Astrocyte of the cerebellum (primary cell): ENCODE measurements at places on chromosomes 5 and 9.

DNA sequence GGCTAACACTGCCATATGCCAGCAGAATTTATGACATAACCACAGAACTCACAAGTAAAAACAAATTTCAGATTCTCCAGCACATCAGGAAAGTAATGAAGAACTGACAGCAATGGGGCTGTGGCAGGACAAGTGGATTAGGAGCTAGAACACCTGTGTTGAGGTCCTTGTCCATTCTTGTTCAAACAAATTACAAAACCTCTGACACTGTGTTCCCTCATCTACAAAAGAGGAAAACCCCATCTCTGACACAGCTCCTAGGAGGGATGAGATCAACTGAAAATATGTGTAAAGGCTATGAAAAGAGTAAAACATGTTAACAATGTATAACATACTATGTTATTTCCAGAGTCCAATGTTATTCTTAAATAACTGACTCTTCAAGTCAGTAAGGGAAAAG is 23.5 kb downstream of the ELP1 start:
- no peak for DNase-seq

DNA sequence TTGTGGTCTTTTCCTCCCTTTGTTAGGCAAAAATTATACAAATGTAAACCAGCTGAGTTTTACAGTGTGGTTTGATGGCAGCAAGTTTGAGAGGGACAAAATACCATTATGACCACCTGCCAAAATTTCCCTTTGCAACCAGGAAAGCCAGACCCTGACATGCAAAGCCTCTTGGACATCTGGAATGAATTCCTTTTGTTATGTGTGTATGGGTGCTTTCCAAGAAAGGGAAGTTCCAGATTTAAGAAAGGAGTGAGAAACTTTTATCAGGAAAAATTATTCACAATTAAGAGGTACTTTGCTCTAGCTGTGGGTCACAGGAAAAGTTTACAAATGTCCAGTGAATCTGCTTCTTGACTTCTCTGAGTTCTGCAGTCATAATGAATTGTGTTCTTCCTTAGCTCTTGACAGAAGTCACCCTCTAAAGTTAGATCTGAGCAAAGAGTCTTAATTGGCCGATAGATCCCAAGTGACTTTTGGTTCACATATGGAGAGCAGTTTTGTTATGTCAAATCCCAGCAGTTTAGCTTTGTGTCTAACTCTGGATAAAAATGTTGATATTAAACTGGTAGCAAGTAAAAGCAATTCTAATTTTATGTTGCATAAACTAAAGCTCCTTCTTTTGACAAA is 295.9 kb upstream of the ZNF608 start:
- peak; percentile 66 for DNase-seq

GRCh38 chr5:112703866-112704820 is 33.5 kb upstream of the APC start:
- peak; percentile 38 for DNase-seq

DNA sequence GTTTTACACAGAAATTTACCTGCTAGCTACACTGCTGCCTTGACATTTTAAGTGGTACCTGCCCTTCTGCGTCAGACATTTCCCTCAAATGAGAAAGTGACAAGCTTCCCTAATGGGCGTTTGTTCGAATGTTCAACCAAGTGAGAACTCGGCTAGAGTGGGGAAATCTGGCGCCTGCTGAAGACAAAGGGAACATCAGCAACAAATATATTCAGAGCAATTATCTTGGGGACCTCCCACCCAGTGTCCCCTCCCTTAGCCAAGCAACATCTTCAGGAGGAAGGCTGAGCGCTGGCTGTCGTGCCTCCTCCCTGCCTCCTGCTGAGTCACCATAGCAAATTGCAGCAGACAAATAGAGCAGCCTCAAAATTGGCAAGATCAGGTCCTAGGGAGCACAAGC is 57.1 kb downstream of the MFAP3 start:
- DNase-seq: no peak

DNA sequence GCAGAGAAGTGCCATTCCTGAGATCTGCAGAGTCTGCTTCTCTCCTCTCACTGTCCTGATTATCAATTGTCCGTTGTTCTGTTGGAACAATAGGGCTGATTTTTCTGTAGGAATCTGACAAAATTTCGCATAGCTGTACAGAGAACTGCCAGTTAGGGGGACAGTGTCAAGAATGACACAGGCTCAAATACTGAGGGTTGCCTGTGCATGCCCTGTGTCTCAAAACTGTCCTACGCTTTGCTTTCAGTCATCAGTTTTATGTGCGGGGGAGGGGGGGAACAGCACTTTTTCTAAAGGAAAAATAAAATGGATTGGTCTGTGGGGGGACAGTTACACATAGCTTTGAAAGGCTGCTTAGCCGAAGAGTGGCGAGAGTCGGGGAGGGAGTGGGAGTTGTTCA is 248.6 kb downstream of the PDZD2 start:
- no peak for DNase-seq

GRCh38 chr9:75858497-75859092 is 31.9 kb upstream of the PCSK5 start:
- DNase-seq: no peak

- DNase-seq: no peak
Observed at GRCh38 chr5:56566374-56567249, 248.7 kb upstream of the MAP3K1 start.

DNA sequence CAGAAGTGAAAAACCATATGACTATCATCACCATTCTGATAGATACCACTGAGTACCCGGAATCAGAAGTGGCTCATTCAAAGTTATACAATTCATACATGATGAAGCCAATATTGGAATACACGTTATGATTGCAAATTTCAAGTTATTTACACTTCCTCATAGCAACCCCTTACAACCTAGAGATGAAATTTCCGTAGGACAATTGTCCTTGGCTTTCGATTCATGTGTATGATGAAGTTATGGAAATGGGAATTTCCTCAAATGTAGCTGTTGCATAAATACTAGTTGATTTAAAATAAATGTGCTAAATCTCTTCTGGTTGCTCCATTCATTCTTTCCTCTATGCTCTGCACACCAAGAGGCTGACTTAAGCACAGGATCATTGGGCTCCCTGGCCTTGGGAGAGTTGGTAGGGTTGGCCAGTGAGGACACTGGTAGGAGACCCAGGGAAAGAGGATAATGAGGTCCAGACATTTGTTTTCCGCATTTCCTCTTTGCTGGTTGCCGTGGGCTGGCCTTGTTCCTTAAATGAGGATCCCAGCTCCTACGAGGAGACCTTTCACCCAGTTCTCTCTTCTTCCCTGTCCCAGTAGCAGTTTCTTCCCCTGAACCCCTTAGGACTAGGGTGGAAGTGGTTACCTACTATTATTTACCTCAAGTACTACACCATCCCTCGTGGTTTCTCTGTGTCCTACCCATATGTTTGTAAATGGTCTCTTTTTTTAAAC is 90.3 kb downstream of the ZNF474 start:
- no peak for DNase-seq

DNA sequence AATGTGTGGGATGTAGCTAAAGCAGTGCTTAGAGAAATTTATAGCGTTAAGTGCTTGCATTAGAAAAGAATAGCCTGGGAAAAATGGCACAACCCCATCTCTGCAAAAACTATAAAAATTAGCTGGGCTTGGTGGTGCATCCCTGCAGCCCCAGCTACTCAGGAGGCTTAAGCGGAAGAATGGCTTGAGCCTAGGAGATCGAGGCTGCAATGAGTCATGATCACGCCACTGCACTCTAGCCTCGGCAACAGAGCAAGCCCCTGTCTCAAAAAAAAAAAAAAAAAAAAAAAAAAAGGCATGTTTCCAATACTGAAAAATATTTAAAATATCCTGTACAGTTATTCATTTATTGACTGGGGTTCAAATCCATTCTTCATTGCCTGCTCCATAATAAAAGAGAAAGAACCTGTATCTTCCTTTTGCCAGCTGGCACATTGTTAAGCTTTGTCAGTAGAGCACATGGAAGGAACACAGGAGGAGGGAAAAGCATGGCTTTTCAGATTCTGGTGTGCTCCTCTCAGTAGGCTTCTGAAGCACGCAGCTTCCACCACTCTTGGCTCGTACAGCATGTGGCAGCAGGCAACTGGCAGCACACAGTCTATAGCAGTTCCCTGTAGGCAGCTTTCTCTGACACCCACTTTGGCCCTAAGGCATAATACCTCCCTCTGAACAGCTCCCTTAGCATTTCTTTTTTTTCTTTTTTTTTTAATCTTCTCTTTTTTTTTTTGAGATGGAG is 73.5 kb downstream of the TRIM36 start:
- DNase-seq: no peak

DNA sequence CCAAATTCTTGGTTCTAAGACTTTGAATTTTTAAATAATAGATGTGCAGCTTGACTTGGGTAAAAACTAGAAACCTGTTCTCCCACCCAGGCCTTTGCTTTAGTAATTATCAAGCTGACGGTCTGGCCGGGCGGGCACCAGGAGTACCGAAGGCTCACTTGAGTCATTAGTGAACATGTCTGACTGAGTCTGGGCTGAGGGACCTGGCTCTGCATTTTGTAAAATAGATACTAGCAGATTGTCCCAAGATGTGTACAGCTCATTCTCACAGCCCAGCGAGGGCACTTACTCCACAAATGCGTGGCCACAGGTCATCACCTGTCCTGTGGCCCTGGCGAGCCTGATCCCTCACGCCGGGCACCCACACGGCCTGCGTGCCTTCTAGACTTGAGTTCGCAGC is 216.2 kb downstream of the FANCC start:
- DNase-seq: no peak

DNA sequence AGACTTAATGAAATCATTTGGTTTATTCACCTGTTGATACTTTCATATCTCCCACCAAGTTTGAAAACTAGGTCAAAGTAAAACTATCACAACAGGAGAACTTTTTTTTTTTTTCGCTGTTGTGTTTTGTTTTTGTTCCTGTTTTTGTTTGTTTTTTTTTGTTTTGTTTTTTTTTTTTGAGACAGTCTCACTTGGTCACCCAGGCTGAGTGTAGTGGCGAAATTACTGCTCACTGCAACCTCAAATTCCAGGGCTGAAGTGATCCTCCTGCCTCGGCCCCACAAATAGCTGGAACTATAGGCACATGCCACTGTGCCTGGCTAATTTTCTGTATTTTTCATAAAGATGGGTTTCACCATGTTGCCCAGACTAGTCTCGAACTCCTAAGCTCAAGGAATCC is 49.3 kb downstream of the MLLT3 start:
- DNase-seq: no peak

DNA sequence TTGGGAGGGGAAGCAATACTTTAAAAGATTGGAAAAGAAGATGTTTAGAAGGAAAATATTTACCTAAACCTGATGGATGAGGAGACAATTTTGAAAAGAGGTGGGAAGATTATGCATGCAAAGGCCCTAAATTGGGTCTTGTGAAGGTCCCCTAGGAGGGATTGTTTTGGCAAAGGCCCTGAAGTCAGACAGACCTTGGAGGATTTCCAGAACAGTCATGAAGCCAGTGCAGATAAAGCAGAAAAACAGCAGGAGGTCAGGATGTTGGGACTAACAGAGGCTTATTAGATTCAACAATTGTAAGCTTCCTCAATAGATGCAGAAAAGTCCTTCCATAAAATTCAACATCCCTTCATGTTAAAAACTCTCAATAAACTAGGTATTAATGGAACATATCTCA is 361.0 kb upstream of the CDH6 start:
- DNase-seq: peak; percentile 33

GRCh38 chr9:917730-918129 is 58.7 kb upstream of the DMRT3 start:
- no peak for DNase-seq

DNA sequence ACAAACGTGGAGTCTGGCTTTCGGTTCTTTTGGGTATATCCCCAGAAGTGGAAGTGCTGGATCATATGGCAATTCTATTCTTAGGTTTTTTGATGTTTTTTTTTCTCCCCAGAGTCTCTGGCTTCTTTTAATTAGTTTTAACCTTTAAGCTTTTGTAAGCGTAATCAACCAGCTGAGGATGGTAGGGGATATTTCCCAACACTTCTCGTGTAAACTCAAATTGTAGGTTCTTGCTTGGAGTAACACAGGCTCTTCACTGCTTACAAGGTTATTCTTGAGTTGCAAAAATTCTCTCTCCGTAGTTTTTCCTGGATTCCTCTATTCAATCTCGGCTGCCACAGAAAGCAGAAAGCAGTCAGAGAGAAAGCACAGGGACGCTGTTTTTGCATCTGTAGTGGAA is 11.9 kb downstream of the LAMC3 start:
- no peak for DNase-seq

GRCh38 chr9:37531699-37532098 is 44.5 kb downstream of the FBXO10 start:
- no peak for DNase-seq

DNA sequence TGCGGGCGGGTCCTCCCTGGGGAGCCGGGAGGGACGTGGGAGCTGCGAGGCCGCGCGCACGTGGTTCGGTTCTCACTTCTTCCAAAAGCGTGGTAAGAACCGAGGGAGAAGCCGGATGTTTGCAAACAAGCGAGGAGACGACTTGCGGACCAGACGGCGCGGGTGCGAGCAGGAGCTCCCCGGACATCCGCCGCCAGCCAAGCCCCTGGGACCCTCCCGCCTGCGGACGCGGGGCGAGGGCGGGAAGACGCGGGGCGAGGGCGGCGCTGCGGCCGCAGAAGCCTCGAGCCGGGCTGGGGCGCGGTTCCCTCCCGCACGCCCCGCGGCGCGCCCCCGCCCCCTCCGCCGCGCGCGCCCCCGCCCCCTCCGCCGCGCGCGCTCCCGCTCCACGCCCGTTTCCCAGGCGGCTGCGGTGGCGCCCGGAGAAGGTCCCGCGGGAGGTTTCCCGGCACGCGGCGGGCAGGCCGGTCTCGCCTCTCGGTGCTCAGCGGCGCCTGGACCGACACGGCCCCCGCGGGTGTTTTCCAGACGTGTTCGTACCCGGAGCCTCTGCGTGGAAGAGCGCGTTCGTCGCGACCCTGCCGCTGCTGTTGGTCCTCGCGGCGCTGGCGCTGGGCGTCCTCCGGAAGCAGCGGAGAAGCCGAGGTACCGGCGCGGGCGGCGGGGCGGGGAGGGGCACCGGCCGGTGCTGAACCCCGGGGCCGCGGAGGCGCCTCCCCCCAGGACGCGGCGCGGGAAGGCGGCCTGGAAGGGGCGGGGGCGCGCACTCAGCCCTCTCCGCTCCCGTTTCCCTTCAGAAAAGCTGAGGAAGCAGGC is 12.8 kb downstream of the BTNL9 start:
- no peak for DNase-seq

DNA sequence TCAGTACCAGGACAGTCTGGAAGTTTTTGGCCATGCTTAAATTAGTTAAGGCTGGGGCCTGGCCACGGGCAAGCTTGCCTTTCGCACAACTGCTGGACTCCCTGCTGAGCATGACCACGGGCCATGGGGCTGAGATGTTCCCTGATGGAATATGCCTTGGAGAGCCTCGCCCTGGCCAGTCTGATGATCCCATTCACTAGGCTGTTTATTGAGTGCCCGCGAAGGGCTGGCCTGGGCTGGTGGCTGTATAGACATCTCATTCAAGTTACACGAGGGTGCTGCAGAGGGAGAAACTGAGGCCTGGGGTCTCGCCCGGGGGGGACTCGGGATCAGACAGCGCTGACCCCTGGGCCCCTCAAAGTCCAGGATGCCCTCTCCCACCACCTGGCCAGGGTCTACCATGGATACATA is 7.8 kb upstream of the RXRA start:
- no peak for DNase-seq

DNA sequence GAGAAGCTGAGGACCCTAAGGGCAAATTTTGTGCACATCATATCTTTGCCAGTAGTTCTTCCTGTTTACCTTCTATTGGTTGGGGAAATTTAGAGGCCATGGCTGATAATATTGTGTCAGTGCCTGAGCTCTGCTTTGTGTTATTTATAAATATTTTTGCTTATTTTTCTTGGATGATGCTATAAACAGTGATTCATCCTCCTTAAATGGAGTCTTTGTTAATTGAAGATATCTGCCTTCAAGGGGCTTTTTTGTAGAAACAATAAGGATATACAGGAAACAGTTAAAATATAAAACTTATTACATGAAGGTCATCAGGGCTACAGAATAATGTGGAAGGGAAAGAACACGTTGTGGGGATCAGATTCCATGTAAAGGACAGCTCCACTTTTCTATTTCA is 78.0 kb downstream of the PAM start:
- no peak for DNase-seq
